ENCODE measurements at places on chromosomes 12 and 14.

DNA sequence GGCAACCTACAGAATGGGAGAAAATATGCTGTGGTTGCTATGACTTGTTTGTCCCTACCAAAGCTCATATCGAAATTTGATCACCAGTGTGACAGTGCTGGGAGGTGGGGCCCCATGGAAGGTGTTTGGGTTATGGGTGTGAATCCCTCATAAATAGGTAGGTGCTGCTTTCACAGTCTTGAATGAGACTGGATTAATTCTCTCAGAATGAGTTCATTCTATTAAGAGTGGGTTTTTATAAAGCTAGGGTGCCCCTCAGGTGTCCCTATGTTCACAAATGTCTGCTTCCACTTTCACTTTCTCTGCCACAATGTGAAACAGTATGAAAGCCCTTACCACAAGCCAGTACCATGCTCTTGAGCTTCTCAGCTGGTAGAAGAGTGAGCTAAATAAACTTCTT, 133.5 kb downstream of the CPNE8 start:
- no peaks in the 10 kb centered on the region for H3K27me3 ChIP-seq
- H3K36me3 ChIP-seq = no peaks in the 10 kb centered on the region
- DNase-seq = no peak

GRCh38 chr12:95942101-95942523, 302 bp downstream of the CCDC38 start:
- no peaks in the 10 kb centered on the region for H3K36me3 ChIP-seq
- H3K4me3 ChIP-seq = peak overlapping the region; percentile 90
- peaks cover 12% of the 10 kb centered on the region for H3K27me3 ChIP-seq
- peak overlapping the region; percentile 92 for H3K27ac ChIP-seq

DNA sequence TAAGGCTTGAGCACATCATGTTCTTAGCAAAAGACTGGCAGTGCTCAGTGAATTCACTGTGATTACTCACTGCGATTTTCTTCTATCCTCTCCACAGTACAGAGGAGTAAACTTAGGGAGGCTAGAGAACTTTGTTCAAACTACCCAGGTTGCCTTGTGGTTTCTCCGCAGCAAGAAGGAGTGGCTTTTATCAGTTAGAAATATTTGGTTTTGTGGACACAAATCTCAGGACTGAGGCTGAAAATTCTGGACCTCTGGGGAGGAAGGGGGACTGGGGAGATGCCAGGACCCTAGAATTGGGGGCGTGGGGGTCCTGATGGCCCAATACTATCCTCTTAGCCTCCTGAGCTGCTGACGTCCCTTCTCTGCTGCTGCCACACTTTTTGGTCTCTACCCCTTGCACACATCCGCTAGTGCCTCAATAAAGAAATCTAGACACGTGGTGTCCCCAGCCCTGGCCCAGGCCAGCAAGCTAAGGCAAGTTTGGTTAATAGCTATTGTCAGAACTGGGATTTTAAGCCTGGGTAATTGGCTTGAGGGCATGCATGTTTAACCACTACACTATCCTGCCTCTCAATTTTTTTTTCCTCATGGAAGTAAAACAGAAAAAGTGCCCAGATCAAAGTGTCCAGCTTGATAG, 842 bp downstream of the OAS2 start:
- H3K27ac ChIP-seq = peak overlapping the region; percentile 100
- peak overlapping the region; percentile 88 for H3K4me3 ChIP-seq
- DNase-seq = peak; percentile 60
- peaks cover 58% of the 10 kb centered on the region for H3K36me3 ChIP-seq
- no peaks in the 10 kb centered on the region for H3K27me3 ChIP-seq

DNA sequence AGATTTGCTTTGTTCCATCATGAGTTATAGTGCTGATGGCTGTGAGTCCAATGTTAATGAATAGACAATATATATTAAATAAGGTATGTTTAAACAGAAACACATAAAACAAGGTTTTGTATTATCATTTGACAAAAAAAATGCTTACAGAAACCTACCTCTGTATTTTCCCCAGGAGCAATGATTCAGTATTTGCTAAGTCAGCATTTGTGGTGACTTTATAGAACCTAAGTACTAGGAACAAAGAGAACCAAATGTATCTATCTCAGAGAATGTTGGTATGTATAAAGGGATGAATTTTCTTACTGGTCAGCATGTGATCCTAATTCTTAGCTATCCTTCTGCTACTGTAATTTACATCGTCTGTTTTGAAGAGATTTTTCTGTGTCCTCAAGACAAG, 421.5 kb upstream of the SEL1L start:
- no peaks in the 10 kb centered on the region for H3K36me3 ChIP-seq
- H3K27ac ChIP-seq = no peak overlapping the region
- H3K4me1 ChIP-seq = no peaks in the 10 kb centered on the region
- DNase-seq = no peak
- no peaks in the 10 kb centered on the region for H3K27me3 ChIP-seq
